ENCODE measurements at places on chromosomes 11 and 22.

- DNase-seq: no peak
Measured at GRCh38 chr22:32693102-32693501, 108.4 kb upstream of the TIMP3 start.

DNA sequence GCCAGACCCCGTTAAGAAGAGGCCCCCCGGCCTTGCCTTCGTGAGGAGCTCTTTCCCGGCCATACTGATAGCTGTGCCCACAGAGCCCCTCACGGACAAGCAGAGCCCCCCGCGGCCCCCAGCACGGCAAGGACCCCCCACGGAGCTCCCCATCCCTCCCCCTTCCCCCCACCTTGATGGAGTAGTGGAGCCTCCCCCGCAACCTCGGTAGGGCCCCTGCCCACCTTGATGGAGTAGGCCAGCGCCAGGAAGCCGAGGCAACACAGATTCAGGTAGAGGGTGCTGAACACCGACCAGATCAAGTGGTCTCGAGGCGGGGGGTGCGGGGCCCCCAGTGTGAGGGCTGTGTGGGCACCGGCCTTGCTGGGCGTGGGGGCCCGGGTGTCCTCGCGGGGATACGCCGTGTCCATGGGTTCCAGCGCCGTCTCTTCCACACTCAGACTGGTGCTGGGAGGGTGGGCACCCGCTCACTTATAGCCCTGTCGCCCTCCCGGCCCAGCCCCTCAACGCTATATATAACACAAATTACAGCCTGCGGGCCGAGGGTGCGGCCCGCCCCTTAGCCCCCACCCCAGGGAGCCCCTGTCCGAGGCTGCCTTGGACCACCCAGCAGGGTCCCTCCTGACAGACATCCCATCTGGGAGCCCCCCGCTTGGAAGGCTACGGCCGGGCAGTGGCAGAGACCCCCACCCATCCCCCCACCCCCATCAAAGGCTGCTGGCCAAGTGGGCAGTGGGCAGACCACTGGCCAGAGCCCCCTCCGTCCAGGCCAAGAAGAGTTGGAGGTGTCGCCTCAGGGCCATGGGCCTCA is at the start of gene IFITM5:
Gene IFITM5 (minus strand): TSS at position 446 of the 811 bp plus-strand sequence. CDS start 36 bp downstream, at position 410.
- no peak for DNase-seq

DNA sequence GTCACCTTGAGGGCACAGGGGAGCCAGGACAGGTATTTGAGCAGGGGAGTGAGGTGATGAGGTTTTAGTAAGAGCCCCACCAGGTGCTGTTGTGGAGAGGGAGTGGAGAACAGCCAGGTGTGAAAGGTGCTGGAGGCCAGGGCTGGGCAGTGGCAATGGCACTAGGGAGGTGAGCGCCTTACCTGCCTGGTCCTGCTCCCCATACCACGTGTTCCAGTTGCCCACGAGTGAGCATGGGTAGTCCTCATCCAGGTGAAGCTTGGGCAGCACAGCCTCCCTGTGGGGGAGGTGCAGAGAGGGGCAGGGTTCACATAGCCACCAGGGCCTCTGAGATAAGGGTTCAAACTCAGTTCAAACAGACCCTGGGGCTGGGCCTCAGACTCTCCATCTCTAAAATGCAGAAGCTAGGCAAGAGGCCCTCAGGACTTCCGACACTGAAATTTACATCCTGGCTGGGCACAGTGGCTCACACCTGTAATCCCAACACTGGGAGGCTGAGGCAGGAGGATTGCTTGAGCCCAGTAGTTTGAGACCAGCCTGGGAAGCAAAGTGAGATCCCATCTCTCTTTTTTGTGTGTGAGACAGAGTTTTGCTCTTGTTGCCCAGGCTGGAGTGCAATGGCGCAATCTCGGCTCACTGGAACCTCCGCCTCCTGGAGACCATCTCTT is 11.8 kb downstream of the NIPSNAP1 start:
- DNase-seq: no peak

GRCh38 chr11:35158701-35159510 is 19.9 kb downstream of the CD44 start:
- peak; percentile 62 for DNase-seq

GRCh38 chr11:92929653-92930052 is 39.8 kb upstream of the MTNR1B start:
- no peak for DNase-seq

DNA sequence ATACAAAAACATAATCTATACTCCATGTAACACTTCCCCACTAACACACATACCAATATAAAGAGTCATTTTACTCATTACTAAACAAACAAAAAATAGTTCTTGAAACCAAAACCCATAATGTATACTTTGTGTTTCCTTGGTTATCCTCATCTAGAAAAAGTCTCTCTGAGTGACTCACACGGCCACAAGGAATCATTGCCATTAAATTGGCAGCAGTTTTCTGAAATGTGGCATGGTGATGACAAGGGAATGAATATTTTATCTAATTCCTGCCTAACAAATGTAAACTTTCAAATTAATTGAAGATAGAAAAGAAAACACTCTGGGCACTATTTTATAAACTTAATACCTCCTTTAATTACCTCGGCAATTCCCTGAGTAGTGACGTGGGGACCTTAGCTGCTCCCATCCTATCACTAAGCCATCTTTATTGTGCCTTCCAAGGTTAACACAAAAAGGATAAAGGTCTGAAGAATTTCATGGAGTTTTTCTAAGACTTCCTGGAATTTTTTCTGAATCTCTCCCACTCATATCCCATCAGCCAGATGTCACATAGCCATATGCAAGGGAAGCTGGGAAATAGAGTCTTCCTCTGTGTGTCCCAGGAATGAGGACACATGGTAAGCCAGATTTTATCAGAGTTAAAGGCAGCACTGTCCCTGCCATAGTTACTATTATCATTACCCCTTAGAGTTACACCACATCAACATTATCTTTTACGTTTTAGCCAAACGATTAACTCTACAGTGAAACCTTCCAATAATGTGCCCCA is 857.2 kb upstream of the TENM4 start:
- peak; percentile 2 for DNase-seq

GRCh38 chr11:96486890-96487611 is 97.2 kb downstream of the JRKL start:
- DNase-seq: peak; percentile 23

DNA sequence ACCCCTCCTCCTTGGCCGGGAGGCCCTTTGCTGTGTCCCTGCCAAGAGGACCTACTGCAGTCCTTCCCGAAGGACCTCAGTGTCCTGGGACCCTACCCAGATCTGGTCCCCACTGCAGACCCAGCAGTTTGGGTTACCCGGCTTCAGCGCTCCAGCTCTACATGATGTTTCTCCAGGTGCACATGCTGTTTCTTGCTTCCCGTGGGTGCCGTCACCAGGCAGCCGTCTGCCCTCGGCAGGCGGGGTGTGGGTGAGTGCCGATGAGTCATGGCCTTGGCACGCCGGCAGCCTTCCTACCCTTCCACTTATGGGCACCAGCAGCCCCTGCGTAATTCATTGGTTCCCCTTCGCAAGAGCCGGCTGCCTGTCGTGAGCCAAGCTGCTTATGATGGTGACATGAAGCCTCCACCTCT is 101.8 kb downstream of the BCR start:
- peak; percentile 70 for DNase-seq

- peak; percentile 64 for DNase-seq
Measured at GRCh38 chr11:133834682-133835592, 10.4 kb downstream of the SPATA19 start.

DNA sequence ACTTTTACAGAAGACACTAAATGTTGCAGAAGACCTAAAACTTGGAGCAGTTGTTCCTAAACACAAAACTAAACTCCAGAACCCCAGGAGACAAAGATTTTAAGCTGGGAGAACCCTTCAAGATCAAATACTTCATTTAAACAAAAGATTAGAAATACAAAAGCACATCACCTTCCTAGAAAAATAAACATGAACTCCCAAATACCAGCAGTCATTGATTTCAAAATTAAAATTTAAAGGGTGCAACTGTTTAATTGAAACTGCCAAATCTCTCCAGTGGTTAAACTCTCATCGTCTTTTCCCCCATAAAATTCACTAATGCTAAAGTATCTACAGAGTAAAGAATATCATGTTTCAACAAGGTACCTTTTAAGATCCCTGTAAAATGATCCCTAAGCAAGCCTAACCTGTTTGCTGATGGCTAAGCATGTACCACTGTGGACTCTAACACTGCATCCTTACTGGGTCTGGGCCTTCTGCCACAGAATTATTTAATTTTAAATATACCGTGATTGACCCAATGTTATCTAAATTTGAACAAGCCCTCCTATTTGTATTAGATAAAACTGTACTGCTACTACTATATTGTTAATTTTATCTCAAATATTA is 53.7 kb upstream of the CCDC34 start:
- no peak for DNase-seq

DNA sequence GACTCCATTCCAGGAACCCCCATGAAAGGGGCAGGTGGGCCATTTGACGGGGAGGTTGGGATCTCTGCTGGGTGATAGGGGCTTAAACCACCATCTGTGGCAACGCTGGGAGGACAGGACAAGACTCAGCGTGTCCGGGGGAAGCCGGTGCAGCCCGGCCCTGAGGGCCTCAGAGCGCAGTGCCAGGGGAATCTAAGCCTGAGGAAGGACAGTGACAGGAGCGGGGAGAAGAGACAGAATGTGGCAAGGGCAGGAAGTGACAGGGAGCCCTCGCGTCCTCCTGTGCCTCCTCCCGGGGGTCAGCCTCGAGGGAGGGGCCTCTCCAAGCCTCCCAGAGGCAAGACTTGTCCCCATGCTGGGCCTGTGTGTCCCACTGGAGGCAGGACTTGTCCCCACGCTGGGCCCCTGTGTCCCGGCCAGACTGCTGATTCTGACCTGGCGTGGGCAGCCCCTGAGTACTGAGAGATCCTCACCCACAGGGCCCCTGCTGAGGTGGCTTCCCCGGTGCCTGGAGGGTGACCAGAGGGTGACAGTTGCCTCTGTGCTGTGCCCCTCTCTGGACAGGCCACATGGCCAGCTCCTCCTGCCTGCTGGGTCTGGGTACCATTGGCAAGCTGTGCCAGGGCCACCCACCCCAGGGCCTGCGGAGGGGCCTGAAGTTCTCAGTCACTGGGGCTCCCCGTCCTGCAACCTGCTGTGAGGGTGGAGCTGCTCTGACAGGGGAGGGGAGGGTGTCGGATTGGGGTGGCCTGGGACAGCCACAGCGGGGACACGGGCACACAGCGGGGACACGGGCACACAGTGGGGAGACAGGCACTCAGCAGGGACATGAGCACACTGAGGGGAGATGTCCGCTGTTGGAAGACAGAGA is 676.2 kb downstream of the BRD1 start:
- no peak for DNase-seq

DNA sequence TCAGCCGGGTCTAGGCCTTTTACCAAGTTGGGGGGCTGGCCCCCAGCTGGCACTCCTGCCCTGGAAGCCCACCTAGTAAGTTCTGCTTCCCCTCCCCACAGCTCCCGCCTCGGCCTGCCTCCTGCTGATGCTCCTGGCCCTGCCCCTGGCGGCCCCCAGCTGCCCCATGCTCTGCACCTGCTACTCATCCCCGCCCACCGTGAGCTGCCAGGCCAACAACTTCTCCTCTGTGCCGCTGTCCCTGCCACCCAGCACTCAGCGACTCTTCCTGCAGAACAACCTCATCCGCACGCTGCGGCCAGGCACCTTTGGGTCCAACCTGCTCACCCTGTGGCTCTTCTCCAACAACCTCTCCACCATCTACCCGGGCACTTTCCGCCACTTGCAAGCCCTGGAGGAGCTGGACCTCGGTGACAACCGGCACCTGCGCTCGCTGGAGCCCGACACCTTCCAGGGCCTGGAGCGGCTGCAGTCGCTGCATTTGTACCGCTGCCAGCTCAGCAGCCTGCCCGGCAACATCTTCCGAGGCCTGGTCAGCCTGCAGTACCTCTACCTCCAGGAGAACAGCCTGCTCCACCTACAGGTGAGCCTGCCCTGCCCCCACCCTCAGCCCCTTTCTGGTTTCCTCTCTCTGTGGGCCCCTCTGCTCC is 7.3 kb downstream of the RTN4RL2 start:
- DNase-seq: no peak

- DNase-seq: peak; percentile 87
Measured at GRCh38 chr11:57638005-57638781, 11.5 kb downstream of the YPEL4 start.

DNA sequence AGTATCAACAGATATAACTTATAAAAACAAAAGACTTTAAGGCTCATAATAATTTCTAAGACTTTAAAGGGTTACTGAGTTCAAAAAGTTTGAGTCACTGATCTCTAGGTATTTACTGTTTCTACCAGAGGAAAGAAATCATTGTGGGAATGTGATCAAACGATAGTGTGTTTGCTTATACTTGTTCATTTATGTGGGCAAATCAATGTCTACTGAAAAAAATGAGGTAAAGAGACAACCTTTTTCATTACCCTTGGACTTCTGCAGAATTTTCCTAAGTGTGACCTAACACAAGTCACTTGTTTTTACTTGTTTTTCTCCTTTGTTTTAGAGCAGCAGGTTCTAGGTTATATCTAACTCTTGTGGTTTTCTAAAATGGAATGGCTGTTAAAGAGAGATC is 65.4 kb downstream of the PRR5L start:
- DNase-seq: peak; percentile 10

GRCh38 chr11:21396342-21397008 is 727.1 kb downstream of the NELL1 start:
- no peak for DNase-seq

GRCh38 chr22:49269928-49270327 is 557.7 kb downstream of the BRD1 start:
- DNase-seq: no peak

DNA sequence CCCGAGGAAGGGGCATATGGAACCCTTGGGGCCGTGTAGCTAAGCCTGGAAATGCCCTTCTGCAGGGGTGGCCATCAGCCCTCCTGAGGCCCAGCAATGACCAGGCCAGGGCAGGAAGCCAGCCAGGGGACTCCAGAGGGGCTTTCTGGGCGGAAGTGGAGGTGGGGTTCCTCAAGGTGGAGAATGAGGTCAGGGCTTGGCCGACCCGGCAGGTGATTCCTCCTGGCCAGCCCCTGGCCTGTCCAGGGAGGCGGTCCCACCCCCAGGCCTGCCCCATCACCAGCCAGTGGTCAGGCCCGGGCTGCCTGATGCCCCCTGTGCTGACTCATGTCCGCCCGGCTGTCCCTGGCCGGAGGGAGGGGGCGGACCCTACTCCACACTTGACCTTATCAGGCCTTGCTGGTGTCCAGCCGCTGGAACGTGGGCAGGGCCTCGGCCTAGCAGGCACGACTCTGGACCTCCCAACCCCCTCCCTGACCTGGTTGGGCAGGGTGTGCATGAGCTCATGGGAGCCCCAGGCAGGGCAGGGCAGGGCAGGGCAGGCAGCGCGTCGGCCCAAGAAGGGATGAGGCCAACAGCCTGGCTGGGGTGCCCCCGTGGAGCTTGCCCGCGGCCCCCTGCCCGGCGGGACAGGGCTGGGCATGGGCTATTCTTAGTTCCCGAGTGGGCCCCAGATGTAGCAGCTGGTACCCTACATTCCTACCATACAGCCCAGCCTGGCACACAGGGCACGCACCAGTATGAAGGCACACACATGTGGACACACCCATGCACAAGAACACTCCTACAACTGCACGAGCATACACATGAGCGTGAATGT is 35.9 kb downstream of the RPL3 start:
- peak; percentile 38 for DNase-seq

DNA sequence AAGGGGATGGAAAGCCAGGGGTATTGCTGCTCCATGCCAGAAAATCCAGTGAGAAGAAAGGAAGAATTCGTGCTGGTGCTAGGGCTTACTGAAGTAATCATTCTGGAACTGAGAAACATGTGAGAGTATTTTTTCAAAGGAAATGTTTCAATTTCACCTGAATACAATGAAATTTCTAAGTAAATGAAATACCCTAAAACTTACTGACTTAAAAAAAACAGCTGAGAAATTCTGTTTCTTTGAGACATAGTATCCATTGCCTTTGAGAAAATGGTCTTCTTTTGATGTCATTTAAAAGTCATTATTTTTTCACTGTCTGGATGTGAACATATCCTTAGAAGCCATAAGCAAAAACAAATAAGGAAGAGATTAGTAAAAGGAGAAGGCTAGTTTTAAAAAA is at the start of gene OR51V1:
Gene OR51V1 (minus strand): TSS at position 101 of the 400 bp plus-strand sequence. CDS start 0 bp downstream, at position 101.
- no peak for DNase-seq

GRCh38 chr11:82494988-82495432 is 238.7 kb downstream of the FAM181B start:
- no peak for DNase-seq

Data from fibroblast of pulmonary artery (primary cell).